Mesothelial cell of epicardium (in vitro differentiated cells): ENCODE measurements at places on chromosomes 5 and 9.

DNA sequence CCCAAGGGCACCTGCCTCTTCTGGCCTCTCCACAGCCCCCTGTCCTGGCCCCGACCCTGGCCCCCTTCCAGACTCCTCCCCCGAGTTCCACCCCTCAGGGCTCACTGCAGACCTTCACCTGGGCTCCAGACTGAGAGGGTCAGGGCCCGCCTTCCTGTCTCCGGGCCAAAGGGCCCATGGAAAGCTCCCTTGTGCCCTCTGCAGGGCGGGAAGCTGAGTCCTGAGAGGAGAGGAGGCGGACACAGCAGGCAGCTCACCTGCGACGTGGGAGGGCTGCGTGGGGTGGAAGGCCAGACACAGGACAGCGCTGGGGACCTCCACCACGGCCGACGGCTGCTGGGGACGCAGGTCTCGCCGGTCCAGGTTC lies 20.6 kb downstream of the DYNC2I2 start:
- no peak for DNase-seq

GRCh38 chr5:135426102-135427082 lies 20.8 kb downstream of the DCANP1 start:
- no peak for DNase-seq

- DNase-seq = no peak
These were observed 88.7 kb upstream of the FAM169A start for GRCh38 chr5:74954919-74955318.

GRCh38 chr5:109553846-109554245 lies 135.9 kb upstream of the MAN2A1 start:
- DNase-seq = no peak

DNA sequence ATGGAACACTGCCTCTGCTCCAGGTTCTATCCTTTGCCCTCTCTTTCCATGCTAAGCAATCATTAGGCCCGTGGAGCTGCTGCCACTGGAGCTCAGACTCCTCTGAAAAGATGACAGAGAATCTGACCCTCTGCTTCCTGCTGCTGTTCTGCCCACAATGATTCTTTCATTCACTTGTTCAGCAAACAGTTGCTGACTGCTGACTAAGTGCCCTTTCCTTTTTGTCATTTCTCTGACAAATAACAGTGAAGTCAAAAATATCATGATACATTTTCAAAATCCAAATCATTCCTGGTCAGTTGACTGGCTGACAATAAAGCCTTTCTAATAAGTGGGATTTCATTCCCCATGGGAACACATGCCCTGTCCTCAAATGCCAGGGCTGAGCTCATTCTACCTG lies 110.1 kb downstream of the SIL1 start:
- no peak for DNase-seq

DNA sequence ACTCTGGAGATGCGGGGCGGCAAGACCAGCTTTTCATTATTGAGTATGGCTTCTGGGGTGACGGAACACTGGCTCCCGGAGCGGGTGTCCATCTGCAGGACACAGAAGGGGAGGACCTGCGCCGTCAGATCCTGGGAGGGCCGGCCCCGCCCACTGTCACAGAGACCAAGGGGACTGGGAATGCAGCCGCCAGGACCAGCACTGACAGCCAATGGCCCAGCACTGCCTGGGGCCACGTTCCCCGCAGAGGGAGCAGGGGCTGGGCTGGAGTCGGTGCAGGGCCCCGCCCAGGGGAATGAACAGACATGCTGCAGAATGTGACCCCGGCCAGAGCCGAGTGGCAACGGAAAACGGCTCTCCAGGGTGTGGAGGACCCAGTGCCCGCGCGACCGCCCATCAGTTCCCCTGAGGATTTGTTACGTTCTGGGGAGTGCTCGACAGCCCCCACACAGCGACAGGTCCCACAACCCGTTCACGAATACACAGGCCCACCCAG lies at the start of gene ZDHHC11:
Gene ZDHHC11 (minus strand): TSS at position 476 of the 496 bp plus-strand sequence. CDS start 384 bp downstream, at position 92.
- no peak for DNase-seq

GRCh38 chr9:109100543-109101201 lies 19.1 kb downstream of the TMEM245 start:
- no peak for DNase-seq

GRCh38 chr5:121640298-121640697 lies 211.4 kb upstream of the FTMT start:
- no peak for DNase-seq

GRCh38 chr5:29942089-29942488 lies 1251.4 kb upstream of the CDH6 start:
- no peak for DNase-seq

GRCh38 chr5:56516035-56516434 lies 282.9 kb upstream of the ANKRD55 start:
- DNase-seq = no peak

- DNase-seq = no peak
These were observed 190.5 kb downstream of the PIK3R1 start for GRCh38 chr5:68405784-68406743.

GRCh38 chr5:90307322-90307721 lies 102.2 kb downstream of the CETN3 start:
- no peak for DNase-seq

- DNase-seq = no peak
These were observed 3.8 kb downstream of the FGF10 start for GRCh38 chr5:44385291-44385900.

DNA sequence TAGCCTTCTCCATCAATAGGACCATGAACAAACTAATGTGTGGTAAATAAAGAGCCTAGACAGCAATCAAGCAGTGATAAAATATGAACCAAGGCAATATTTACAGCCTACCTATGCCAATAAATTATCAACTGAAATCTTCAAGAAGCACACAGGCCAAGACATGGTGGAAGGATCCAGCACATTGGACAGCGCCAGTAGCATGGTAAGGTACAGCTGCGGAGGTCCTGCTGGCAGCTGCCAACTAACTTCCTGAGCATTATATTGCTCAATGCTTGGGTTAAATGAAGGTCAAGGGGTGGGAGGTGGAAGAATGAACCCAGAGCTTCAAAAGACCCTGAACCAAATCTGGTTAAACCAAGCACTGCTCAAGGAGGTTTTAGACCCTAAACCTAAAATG lies 16.5 kb upstream of the SPDL1 start:
- DNase-seq = no peak

GRCh38 chr5:99037668-99038067 lies 108.9 kb upstream of the CHD1 start:
- DNase-seq = no peak

GRCh38 chr5:80220245-80220897 lies 35.5 kb downstream of the SERINC5 start:
- DNase-seq = no peak
